Activated T-helper 17 cell treated with anti-CD3 and anti-CD28 coated beads, Interleukin-2, amount 50 U/mL, for 72 hours (primary cell): ENCODE measurements at places on chromosomes 11 and 22. TPM values are rescaled to one million over a fixed set of nuclear protein-coding genes. Genes with fewer than 3 reads are reported as not detected.

DNA sequence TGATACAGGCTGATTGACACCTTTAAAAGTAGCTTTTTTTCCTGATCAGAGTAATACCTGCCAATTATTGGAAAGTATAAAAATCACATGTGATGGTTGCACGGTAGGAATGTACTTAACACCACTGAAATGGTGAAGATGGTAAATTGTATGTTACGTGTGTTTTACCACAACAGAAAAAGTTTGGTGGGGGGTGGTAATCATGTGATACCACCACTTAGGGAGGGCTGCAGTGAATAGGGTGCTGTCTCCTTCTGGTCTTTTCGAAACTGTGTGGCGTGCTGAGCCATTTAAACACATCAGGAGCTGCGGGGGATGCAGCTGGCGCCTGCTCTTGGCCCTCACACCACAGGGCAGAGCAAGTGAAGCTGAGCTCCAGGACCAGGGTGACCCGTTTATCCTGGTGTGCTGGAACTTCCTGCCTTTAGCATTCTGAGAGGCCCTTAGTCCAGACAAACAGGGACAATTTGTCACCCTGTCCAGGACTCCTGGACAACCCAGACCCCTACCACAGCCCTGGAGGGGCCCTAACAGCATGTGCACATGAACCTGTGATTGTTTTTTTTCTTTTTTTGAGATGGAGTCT is 2.6 kb downstream of the SYNGR1 start:
- no peak for ATAC-seq

DNA sequence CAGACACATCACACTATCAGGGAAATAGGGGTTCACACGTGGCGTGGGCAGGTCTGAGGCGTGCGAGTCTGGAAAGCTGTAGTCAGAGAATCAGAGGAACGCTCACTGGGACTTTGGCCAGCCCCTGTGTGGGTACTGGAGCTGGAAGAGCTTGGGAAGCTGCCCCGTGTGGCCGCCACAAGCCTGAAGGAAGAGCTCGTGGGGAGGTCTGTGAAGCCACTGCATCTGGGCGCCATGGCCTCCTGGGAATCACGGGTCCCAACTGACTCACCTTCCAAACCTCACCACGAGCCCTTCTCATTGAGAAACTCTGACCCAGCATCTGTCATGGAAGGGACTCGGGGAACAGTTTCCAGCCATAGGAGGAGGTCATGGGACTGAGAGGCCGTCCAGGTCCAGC is 5.9 kb upstream of the MRGPRF start:
- ATAC-seq, result no peak

DNA sequence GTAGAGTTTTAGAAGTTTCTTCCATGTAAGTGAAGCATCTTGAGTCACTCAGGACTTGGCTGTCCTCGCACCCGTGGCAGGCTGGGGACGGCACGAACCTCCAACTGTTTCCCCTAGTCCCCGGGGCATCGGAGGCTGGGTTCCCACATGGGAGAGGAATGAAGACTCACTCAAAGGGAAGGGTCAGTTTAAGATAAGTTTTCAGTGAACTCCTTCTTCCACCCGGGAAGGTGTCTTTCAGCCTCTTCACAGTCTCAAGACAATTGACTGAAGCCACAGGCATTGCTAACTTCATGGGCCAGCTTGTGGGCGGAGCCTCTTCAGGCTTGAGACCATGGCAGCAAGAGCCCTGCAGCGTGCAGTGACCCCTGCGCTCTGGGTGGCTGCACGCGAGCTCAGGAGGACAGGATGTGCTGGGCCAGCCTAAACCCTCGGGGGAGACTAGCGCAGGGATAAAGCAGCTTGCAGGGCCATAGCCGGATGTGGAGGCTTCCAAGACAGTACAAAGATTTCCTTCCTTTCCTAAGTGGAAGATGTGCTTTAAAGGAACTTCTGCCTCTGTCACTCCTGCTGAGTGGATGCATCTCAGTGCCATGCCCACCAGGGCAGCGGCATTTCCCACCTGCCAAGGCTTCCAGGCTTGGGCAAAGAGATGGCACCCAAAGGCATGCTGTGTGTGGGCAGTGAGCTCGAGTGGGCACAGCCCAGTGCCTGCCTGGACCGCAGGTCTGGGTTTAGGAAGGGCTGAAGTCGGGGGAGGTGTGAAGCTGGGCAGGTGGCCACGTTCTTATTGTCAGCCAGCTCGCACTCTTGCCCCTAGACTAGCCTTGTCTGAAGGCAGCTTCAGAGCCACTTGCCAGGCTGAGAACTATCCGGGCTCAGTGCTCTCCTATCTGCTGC is 32.9 kb downstream of the PPIL2 start:
- no peak for ATAC-seq

DNA sequence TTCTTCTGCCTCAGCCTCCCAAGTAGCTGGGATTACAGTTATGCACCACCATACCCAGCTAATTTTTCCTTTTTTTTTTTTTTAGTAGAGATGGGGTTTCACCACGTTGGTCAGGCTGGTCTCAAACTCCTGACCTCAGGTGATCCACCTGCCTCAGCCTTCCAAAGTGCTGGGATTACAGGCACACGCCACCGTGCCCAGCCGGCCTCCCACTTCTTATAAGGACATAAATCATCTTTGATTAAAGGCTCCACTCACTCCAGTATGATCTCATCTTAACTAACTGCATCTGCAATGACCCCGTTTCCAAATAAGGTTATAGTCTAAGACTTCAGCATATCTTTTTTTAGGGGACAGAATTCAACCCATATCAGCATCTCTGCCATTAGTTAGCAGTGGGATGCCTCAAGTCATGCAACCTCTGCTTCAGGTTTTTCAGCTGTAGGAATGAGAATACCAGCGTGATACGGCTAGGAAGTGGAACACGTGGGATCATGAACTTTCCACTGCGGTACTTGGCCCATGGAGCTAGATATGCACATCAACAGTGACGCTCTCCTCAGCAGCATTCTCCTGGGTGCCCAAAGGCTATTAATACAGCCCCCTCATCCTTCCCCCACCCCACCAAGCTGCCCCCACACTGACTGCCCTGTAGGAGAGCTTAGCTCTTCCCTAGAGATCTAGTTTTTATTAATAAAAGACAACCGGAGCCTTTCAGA is 41.4 kb downstream of the MCHR1 start:
- no peak for ATAC-seq

DNA sequence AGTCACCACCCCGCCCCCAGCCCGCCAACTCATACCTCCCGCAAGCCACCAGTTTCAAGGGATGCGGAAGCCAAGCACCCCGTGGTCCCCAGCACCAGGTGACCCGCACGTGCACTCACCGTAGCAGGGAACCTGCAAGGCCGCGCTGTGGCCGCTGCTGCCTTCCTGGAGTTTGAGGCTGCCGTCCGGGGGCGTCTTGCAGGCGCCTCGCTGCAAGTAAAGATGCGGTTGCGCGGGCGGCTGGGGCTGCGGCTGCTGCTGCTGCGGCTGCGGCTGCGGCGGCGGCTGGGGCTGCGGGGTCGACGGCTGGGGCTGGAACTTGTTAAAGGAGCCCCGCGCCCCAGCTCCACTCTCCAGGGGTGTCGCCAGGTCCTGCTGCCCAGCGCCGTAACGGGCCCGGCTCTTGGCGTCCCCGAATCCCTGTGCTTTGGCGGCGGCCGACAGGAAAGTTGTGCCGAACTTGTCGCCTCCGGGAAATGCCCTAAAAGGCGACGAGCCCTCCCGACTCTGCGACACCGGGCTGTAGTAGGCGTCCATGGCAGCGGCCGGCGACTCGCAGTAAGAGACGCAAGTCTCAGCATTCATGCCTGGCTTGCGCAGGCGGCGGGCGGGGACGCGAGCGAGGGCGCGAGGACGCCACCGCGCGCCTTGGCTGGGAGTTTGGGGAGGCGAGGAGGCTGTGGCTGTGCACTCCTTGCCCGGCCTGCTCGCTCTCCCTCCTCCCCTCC is at the start of gene ALX4:
Gene ALX4 (minus strand): TSS at position 662 of the 728 bp plus-strand sequence. CDS start 77 bp downstream, at position 585.
- ATAC-seq, result peak; percentile 18

DNA sequence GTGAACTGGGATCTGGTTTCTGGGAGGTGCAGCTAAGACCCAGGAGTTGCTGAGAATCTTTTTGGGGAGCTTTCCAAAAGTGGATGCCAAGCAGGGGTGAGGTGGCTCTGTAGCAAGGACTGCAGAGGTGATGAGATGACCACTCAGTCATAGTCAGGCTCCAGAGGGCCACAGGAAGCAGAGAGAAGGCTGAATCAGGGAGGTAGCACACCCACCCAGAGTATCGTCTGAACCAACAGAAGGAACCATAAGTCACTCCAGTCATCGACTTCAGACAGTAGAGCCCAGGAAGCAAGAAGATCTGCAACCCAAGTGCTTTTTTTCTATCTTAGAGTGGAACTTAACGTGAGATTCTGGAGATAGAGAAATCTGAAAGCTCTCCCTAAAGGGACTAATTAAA is 335.7 kb upstream of the MPPED2 start:
- no peak for ATAC-seq

DNA sequence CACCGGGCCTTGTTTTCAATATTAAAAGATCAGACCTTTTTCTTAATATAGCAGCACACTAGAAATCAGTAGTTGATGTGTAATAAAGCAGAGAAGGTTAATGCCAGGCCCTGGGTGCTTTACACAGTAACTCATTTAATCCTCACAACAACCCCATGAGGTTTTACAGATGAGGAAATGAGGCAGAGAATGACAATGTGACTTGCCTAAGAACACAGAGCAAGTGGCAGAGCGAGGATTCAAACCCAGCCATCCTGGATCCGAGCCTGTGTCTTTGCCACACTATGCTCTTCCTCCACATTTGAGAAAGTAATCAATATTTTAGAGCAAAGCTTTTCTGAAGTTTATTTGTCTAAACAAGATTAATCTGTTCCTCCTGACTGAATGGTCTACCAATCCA is 7.2 kb downstream of the JAML start:
- peak; percentile 71 for ATAC-seq

DNA sequence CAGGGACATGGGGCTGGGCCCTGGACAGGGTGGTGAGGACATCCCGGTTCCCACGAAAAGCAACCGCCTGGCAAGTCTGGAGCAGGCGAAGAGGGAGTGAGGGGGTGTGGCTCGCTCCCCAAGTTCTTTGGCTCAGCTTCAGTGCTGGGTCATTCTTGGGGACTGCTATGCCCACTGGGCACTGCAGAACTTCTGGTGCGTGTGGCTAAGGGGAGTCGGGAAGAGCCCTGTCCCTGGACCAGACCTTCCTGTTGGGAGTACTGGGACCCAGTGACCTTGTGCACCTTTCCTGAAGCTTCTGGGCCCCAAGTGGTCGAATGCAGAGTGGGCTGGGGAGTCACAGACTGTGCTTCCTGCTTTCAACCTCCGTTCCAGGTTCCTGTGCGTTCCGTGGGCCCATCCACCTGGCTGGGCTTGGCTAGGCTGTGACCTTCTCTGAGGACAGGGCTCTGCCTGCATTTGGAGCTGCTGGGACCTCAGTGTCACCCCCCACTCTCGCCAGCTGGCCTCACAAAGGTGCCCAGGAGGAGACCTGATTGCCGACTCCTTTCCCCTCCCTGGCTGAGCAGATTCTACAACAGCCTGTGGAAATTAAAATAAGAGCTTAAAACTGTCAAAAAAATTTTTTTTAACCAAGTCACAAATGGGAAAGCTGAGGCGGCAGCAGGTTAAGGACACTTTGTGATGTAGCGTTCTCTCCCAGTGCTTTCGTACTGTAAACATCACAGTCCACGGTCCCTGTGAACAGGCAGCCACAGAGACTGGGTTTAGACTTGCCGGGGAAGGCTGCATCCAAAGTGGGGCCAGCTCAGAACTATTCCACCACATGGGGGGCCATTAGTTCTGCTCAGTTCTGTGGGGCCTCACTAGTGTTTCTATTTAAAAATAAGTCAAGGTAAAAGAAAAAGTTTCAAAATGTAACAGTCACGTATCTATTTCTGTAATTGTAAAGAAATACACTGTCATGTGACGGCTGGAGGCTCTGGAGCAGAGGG is 63.8 kb upstream of the WNT7B start:
- ATAC-seq, result no peak

The RHOD gene
- 0.22 TPM for total RNA-seq

The MUC6 gene
- not detected for total RNA-seq
